ENCODE measurements at places on chromosomes 1 and 21. TPM values are rescaled to one million over a fixed set of nuclear protein-coding genes. Genes with fewer than 3 reads are reported as not detected.

RAB3B gene
- 0.32 TPM for total RNA-seq

LGR6 gene
- total RNA-seq: not detected

PAFAH2 gene
- total RNA-seq: 3.6 TPM

MYBPHL gene
- total RNA-seq: not detected

NBPF6 gene
- total RNA-seq: not detected

LORICRIN gene
- not detected for total RNA-seq

AKR7A3 gene
- total RNA-seq: 0.16 TPM

AGPAT3 gene
- 112 TPM for total RNA-seq

NMNAT1 gene
- total RNA-seq: 9.1 TPM

C1orf105 gene
- total RNA-seq: not detected

LEFTY1 gene
- not detected for total RNA-seq

HTR6 gene
- not detected for total RNA-seq

FALEC gene
- not detected for total RNA-seq

RNU1-1 gene
- total RNA-seq: 509 TPM

UMODL1 gene
- not detected for total RNA-seq

GSTM1 gene
- not detected for total RNA-seq

SELP gene
- 1.5 TPM for total RNA-seq

ARHGEF11 gene
- total RNA-seq: 28.1 TPM

ATPAF1 gene
- total RNA-seq: 14.9 TPM

SPRR2B gene
- total RNA-seq: not detected

HEYL gene
- 0.32 TPM for total RNA-seq

TNFAIP8L2 gene
- not detected for total RNA-seq

PTPN22 gene
- total RNA-seq: 0.49 TPM

PSRC1 gene
- total RNA-seq: 3.1 TPM

OR6N1 gene
- not detected for total RNA-seq

PIK3C2B gene
- total RNA-seq: 16.5 TPM

PFKL gene
- total RNA-seq: 217 TPM

SDC3 gene
- total RNA-seq: 44.7 TPM

BRDT gene
- total RNA-seq: not detected

TNFRSF18 gene
- total RNA-seq: 1.0 TPM

SYCP1 gene
- total RNA-seq: not detected

ARTN gene
- 0.13 TPM for total RNA-seq

All from bladder microvascular endothelial cell (primary cell).